GM12865 (cell line): ENCODE measurements at places on chromosomes 1 and 21.

DNA sequence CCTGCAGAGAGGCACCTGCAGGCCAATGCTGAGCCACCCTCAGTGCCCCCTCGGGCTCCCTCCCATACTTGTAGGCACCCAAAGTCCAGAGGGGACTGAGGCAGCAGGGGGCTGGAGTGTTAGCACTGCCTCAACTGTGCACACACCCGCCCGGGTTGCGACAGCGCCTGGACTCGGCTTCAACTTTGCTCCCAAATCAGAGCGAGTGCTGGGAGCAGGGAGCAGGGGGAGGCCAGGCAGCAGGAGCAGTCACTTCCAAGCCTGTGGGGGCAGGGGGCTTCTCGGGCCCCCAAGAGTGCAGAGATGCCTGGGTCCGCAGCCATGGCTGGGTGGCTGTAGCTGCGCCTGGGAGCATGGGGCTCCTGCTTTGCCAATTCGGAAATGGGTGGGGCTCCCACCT, 79.5 kb downstream of the DISP1 start:
- no peak for DNase-seq

- DNase-seq: peak; percentile 65
Observed at GRCh38 chr1:117928881-117929342, 509 bp downstream of the GDAP2 start.

GRCh38 chr1:30525631-30525970, 197.8 kb downstream of the MATN1 start:
- DNase-seq: no peak

GRCh38 chr1:29880556-29880955, 644.2 kb downstream of the PTPRU start:
- DNase-seq: no peak

- no peak for DNase-seq
Observed at GRCh38 chr1:29804181-29804899, 568.0 kb downstream of the PTPRU start.

GRCh38 chr1:31346785-31347184, 26.1 kb downstream of the FABP3 start:
- DNase-seq: no peak

DNA sequence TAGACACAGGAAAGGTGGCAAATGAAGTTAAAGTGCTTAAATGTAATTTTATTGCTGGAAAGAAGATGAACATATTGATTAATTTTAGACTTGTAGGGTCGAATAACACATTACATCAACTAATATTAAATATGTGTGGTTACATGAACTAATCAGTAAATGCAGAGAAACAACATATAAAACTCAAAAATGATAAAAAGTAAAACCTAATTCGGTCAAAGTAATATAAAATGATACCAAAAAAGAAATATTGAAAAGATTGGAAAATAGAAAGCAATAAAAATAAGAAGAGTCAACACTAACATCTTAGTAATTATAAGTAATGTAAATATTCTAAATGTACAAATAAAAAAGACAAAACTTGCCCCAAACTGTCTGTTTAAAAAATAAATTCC, 43.3 kb downstream of the CD53 start:
- DNase-seq: no peak

GRCh38 chr1:51518033-51518585, 957 bp downstream of the EPS15 start:
- DNase-seq: peak; percentile 85

DNA sequence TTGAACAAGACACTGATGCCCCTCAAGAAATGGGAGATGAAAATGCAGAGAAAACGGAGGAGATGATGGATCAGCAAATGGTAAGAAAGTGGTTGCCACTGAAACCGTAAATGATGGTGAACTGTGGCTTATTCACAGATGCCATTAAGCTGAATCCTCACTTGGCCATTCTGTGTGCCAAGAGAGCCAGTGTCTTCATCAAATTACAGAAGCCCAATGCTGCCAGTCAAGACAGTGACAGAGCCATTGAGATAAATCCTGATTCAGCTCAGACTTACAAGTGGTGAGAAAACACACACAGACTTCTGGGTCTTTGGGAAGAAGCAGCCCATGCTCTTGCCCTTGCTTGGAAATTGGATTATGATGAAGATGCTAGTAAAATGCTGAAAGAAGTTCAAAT, 52.5 kb downstream of the NBPF6 start:
- no peak for DNase-seq

GRCh38 chr1:236750928-236751327, 44.2 kb upstream of the MTR start:
- no peak for DNase-seq

- DNase-seq: no peak
Observed at GRCh38 chr1:216929870-216930582, 206.8 kb upstream of the ESRRG start.

GRCh38 chr1:7868070-7868780, 15.4 kb upstream of the UTS2 start:
- DNase-seq: no peak

DNA sequence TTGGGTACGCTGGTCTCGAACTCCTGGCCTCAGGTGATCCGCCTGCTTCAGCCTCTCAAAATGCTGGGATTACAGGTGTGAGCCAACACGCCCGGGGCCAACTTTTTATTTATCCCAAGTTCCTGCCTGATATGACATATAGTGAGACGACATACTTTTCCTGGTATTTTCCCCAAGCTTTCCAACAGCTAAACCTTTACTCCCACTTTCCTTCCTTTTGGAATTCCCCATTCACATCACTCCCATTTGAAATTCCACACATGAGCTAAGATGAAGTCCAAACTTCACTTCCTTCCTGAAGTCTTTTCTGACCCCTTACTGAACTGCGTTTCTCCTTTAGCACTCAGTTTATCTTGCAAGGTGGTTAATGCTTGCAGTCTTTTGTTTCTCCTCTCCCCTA, 64.1 kb downstream of the S1PR1 start:
- DNase-seq: no peak

DNA sequence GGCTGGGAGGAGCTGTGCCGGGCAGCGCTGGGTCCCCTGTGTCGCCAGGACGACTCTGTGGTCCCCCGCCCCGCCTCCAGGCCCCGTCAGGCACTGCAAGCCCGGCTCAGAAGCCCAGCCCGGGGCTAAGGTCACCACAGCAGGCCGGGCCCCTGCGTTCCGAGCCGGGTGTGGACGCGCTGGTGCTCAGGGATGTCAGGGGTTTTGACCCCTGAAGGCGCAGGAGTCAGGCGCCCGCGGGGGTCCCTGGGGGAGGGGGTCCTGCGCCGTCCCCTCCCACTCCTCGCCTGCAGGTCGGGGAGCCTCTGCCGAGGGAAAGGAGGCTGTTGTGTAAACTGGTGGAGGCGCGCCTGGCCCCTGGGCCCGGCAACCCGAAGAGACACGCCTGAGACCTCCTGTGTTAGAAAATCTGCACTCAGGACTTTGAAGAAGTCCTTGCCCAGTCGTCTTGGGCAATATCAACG, 23.7 kb upstream of the TMEM54 start:
- DNase-seq: no peak

- peak; percentile 75 for DNase-seq
Observed at GRCh38 chr1:92583821-92584760, 97.4 kb upstream of the GFI1 start.

DNA sequence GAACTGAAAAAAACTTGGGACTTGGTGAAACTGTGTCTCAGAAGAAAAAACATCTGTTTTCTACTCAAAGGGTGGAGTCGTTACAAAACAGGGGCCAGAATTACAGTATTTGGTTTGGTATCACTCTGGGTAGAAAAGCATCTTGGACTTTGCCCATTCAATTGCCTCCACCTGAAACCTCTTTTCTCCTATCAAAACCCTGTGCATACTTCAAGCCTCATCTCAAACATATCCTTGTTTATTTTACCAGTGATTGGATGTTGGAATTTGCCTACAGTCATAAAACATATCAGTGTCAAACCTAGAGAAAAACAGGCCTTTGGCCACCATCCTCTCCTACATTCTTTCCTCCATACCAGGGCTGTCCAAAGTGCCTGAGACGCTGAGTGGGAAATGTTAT, 281.5 kb downstream of the PLPP3 start:
- no peak for DNase-seq

GRCh38 chr1:110308247-110308646, 30.9 kb upstream of the RBM15 start:
- no peak for DNase-seq

DNA sequence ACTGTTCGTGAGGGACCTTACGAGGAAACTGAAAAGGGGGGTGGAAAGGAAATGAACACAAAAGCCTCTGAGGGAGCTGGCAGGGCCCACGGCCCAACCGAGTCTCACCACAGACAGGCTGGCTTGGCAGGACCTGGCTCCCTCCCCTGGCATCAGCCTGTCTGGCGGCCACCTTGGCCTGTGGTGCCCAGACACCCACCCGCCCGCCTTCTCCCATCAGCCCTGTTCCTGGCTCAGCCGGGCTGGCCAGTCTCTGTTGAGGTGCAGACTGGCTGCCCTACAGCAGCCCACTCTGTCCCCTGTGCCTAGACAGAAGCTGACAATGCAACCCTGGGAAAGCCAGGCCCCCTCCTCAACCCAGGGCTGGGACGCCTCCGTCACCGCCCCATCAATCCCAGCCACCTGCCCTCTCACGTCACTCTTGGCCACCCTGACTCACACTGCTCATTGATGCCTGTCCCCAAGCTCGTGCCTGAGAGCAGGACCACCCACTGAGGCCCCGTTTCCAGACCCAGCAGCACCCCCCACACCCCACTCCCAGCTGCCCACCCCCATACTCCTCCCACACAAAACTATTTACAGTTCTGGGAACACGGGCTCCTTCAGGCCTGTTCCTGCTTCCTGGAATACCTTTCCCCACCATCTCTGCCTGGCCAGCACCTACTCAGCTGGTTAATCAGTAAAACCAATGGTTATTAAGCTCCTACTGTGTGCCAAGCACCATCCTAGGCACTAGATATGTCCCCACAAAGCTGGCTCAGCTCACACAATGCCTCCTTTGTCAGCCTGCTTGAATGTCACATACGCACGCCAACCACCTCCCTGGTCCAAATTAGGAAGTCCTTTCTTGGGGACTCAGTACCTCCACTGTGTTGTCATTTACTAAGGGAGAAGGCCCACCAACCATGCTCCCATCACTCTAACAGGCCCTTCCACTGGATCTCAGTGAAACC, 22.7 kb downstream of the SDC3 start:
- no peak for DNase-seq

DNA sequence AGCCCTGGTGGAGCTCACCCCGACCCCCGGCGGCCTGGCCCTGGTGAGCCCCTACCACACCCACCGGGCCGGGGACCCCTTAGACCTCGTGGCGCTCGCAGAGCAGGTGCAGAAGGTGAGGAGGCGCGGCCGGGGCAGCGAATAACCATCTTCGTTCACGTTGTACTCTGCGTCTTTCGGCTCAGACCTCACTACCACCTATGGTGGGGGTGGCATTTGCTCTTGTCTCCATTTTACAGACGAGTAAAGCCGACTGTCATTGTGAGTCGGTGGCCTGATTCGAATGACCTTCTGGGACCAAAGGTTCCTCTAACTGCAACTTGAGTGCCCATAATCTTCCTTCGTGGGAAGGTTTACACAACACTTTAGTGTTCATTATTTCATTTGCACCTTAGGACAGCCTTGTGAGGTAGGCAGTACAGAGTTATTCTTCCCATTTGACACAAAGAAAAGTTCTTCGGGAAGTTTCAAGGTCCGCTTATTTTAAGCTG, 506 bp downstream of the C1orf50 start:
- DNase-seq: no peak

DNA sequence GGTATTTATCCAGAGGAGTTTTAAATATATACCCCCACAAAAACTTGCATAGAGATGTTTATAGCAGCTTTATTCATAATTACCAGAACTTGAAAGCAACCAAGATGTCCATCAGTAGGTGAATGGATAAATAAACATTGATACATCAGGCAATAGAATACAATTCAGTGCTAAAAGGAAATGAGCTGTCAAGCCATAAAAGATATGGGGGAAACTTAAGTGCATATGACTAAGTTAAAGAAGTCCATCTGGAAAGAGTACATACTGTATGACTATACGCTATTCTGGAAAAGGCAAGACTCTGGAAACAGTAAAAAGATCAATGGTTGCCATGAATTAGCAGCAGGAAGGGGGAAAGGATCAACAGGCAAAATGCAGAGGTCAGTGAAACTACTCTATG, 366.7 kb downstream of the HHIPL2 start:
- no peak for DNase-seq

DNA sequence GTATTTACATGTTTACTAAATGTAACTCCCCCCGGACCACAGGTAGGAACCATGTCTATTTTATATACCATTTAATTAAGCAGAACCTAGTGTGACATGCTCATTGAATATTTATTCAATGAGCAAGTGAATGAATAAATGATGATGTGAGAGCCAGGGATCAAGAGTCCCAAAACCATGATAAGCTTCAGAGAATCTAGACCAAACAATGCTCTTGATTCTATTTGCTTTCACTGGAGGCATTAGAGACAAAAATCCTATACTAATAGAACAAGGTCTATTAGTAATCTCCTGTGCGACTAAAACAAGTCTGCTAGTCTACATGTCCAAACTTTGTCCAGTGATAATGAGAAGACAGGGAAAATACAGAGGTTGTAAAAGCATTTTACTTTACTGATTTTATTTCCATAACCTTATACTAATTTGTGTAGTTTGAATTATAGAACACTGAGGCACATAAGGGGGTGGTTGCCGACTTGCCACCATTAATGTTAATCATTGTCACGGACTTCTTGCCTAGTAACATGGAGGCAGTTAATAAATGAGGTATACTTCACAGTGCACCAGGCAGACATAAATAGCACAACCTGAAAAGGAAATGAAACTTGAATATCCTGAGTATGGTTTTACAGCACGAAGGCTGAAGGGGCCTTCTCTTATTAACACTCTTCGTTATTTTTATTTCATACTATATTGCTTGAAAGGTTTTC, 69.8 kb downstream of the TBX15 start:
- peak; percentile 3 for DNase-seq

- DNase-seq: peak; percentile 52
Observed at GRCh38 chr1:96845464-96845863, 123.9 kb downstream of the PTBP2 start.

DNA sequence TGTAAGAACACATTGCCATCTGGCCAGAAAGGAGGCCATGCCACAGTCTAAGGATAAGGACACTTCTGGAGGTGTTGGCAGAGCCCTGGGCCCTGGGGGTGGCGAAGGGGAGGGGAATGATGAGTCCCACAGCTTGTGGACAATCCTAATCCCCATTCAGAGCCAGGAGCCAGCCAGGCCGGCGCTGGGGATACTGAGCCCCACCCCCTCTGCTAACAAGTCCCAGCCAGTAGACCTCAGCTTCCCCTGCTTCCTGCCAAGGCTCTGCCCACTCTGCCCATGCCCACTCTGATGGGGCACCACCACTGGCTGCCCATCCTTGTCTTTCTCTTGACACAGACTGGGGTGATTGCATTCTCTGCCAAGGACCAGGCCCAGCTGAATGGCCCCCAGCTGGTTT, 71.9 kb downstream of the NAV1 start:
- DNase-seq: no peak

DNA sequence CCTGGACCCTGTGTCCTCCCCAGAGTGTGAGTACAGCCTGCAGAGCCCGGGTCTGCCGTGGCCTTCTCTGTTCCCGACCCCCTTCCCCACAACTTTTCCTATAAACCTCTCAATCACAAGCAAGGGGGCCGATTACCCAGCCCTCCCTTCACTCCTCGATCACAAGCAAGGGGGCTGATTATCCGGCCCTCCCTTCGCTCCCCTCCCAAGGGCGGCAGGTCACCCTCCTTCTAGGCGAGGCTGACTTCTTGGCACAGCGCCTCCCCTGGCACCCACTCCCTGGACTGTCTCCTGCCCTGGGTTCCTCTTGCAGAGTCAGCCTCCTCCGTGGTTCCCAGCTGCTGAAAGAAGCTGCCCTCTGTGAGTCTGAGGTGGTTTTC, 12.3 kb upstream of the LDLRAP1 start:
- DNase-seq: no peak
